ENCODE measurements at places on chromosomes 12 and 14. TPM values are rescaled to one million over a fixed set of nuclear protein-coding genes. Genes with fewer than 3 reads are reported as not detected.

SLC4A8 gene
- 0.14 TPM for total RNA-seq

SEC23A gene
- total RNA-seq, result 176 TPM

TMEM253 gene
- under 0.01 TPM for total RNA-seq

METTL17 gene
- total RNA-seq, result 37.7 TPM

GALNT8 gene
- not detected for total RNA-seq

E2F7 gene
- total RNA-seq, result 12.3 TPM

DBX2 gene
- total RNA-seq, result not detected

CLEC4D gene
- not detected for total RNA-seq

BCAT1 gene
- 37.2 TPM for total RNA-seq

APOF gene
- total RNA-seq, result not detected

KLHL33 gene
- not detected for total RNA-seq

GCH1 gene
- 18.1 TPM for total RNA-seq

DIO3 gene
- total RNA-seq, result not detected

SIX4 gene
- total RNA-seq, result 7.9 TPM

MYO1H gene
- under 0.01 TPM for total RNA-seq

SLCO1B1 gene
- total RNA-seq, result not detected

KRT71 gene
- total RNA-seq, result not detected

CFAP251 gene
- 18.1 TPM for total RNA-seq

KRT78 gene
- total RNA-seq, result 6.2 TPM

GLS2 gene
- 7.2 TPM for total RNA-seq

LMO3 gene
- 0.34 TPM for total RNA-seq

FLRT2 gene
- 14.4 TPM for total RNA-seq

TNFRSF1A gene
- 110 TPM for total RNA-seq

CCDC175 gene
- total RNA-seq, result not detected

INHBE gene
- total RNA-seq, result 1.5 TPM

MUCL1 gene
- not detected for total RNA-seq

POTEM gene
- not detected for total RNA-seq

HOXC9 gene
- total RNA-seq, result not detected

GARIN6 gene
- not detected for total RNA-seq

RNASE11 gene
- total RNA-seq, result not detected

LHX5 gene
- under 0.01 TPM for total RNA-seq

WNT1 gene
- not detected for total RNA-seq

DNAH10 gene
- total RNA-seq, result under 0.01 TPM

NANOG gene
- total RNA-seq, result under 0.01 TPM

ANO2 gene
- total RNA-seq, result 0.28 TPM

RIN3 gene
- total RNA-seq, result 7.2 TPM

APOLD1 gene
- 4.1 TPM for total RNA-seq

CLEC2D gene
- total RNA-seq, result 1.4 TPM

PIWIL1 gene
- not detected for total RNA-seq

HPD gene
- total RNA-seq, result not detected

SIRT4 gene
- total RNA-seq, result 0.68 TPM

WDHD1 gene
- 11.3 TPM for total RNA-seq

RD3L gene
- not detected for total RNA-seq

TAS2R7 gene
- not detected for total RNA-seq

ANO4 gene
- 2.4 TPM for total RNA-seq

KLRC1 gene
- total RNA-seq, result not detected

RILPL1 gene
- 17.4 TPM for total RNA-seq

BIN2 gene
- total RNA-seq, result not detected

ATG2B gene
- 12.0 TPM for total RNA-seq

HNF1A gene
- not detected for total RNA-seq

SERPINA6 gene
- total RNA-seq, result not detected

AQP2 gene
- not detected for total RNA-seq

CIROP gene
- total RNA-seq, result not detected

RFX4 gene
- total RNA-seq, result not detected

KLRC3 gene
- not detected for total RNA-seq

KRT85 gene
- not detected for total RNA-seq

MYF6 gene
- total RNA-seq, result not detected

LACRT gene
- total RNA-seq, result not detected

All from nasal cavity respiratory epithelium epithelial cell of viscerocranial mucosa (primary cell).